Mammary microvascular endothelial cell (primary cell): ENCODE measurements at places on chromosomes 4 and X. TPM values are rescaled to one million over a fixed set of nuclear protein-coding genes. Genes with fewer than 3 reads are reported as not detected.

Gene STBD1
- total RNA-seq: 1.7 and 3.5 TPM in 2 replicates

Gene SPANXC
- total RNA-seq: not detected in 2 replicates

Gene PF4V1
- not detected in 2 replicates for total RNA-seq

Gene SCML2
- total RNA-seq: 1.1 and 1.6 TPM in 2 replicates

Gene NIPAL1
- total RNA-seq: 2.4 and 2.5 TPM in 2 replicates

Gene OPN1MW
- not detected in 2 replicates for total RNA-seq

Gene PNMA6F
- total RNA-seq: not detected in 2 replicates

Gene SMIM31
- not detected in 2 replicates for total RNA-seq

Gene GAGE12F
- total RNA-seq: not detected in 2 replicates

Gene SPANXN5
- total RNA-seq: not detected in 2 replicates

Gene GC
- not detected in 2 replicates for total RNA-seq

Gene LNX1
- total RNA-seq: 2.8 and 3.0 TPM in 2 replicates

Gene CACNA1F
- not detected in 2 replicates for total RNA-seq

Gene ANKRD37
- 4.0 and 10.1 TPM in 2 replicates for total RNA-seq

Gene TLR1
- total RNA-seq: 1.3 and 1.8 TPM in 2 replicates

Gene CDS1
- under 0.01 TPM in 1 of 2 replicates, not detected in the other for total RNA-seq
